ENCODE measurements at places on chromosomes 3 and 15. TPM values are rescaled to one million over a fixed set of nuclear protein-coding genes. Genes with fewer than 3 reads are reported as not detected.

GRCh38 chr3:160829486-160830009 is 73.5 kb downstream of the PPM1L start:
- peak; percentile 31 for DNase-seq

GRCh38 chr3:55902221-55902900 is 415.3 kb upstream of the WNT5A start:
- DNase-seq, result no peak

GRCh38 chr3:179726075-179726699 is 73.3 kb downstream of the USP13 start:
- DNase-seq, result no peak

- DNase-seq, result no peak
These were observed 220.2 kb upstream of the CD96 start for GRCh38 chr3:111321786-111322185.

DNA sequence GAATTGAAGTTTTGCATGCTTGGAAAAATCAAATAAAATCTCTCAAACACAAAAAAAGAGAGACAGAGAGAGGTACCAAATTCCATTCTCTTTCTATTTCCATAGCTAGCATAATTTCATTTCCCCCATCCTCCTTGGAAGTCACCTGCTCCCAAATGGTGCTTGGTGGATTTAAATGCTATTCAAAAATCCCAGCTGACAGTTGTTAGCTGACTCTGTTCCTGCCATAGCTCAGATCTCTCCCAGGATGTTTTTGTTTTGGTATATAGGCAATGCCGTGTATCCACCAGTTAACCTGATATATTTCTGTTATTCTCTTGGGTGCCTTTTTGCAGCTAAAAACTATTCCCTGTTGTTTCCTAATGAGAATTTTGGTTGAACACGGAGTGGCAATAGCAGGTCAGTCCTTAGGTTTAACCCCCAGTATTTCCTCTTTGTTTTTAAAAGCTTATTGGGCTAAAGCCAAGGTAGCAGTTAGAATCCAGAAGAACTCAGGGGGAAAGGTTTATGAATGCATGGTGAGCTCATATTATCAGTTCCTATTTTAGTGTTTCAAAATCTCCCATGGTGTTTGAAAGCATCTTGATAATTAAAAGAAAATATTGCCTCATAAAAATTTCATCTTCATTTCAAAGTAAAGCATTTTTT is 240.0 kb upstream of the GBE1 start:
- no peak for DNase-seq

DNA sequence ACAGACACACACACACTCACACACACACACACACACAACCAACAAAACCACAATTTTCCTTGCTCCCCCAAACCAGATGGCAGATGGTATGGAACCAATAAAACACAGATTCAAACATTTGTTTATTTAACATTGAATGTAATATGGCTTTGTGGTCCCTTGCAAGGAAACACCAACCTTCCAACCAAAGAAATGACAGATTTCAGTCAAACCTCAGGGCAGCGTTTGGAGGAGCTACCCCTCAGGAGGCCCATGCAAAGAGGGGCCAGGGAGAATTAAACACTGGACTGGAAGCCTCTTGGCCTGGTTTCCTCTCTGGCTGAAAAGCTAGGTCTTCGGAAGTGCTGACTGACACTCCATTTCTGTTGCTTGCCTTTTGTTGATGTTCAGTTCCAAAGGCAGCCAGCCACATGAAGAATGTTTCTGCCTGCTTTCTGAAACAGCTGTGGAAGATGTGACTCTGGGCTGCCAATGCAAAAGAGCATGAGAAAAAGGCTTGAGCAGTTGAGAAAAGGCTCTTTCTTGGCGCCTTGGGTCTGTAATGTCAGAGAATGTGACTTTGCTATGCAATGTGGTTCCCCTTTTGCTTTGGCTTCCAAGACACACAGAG is 296.1 kb downstream of the RPLP1 start:
- DNase-seq, result no peak

DNA sequence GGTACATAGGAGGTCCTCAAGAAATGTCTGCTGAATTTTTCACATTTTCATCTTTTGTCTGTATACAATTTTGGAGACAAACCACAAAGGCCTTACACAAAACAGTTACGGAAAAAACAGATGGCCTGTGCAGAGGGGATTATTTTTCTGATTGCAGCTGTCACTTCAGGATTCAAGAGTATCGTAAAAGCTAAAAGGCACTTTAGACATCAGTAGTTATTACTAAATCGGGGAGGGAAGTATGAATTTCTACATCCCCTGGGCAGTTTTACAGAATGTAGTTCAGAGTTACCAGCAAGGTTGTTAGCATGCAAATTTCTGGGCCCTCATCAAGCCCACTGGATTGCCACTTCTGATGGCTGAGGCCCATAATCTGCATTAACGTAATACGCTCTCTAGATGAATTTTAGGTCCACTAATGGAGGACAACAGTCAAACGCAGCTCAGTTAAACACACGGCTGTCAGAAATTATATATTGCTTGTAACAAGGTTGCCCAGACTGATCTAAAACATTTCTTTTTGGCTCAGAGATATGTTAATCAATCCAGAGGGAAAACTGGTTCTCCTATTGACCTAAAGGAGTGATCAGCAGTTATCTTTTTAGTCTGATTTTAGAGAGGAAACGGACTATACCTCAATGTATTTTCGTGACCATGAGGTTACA is 1.1 kb downstream of the RIOX2 start:
- no peak for DNase-seq

DNA sequence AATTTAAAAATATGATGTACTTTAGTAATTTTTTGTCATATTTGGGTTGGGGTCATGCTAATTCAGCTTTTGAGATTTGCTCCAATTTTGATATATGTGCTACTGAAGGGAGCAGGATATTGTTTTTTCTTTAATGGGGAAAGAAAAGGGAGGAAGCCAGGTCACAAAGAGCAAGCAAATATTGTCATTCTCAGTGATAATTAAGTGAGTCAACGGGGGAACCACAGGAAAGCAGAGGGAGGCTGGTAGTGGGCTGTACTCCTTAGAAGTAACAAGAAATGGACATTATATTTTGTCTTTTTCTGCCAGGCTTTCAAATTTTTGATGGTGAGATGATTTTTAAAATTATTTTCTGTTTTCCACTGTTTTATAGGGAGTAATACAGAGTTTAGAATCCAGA is 45.6 kb upstream of the NMD3 start:
- DNase-seq, result no peak

- no peak for DNase-seq
These were observed 323.4 kb downstream of the PTPRG start for GRCh38 chr3:61884794-61885193.

DNA sequence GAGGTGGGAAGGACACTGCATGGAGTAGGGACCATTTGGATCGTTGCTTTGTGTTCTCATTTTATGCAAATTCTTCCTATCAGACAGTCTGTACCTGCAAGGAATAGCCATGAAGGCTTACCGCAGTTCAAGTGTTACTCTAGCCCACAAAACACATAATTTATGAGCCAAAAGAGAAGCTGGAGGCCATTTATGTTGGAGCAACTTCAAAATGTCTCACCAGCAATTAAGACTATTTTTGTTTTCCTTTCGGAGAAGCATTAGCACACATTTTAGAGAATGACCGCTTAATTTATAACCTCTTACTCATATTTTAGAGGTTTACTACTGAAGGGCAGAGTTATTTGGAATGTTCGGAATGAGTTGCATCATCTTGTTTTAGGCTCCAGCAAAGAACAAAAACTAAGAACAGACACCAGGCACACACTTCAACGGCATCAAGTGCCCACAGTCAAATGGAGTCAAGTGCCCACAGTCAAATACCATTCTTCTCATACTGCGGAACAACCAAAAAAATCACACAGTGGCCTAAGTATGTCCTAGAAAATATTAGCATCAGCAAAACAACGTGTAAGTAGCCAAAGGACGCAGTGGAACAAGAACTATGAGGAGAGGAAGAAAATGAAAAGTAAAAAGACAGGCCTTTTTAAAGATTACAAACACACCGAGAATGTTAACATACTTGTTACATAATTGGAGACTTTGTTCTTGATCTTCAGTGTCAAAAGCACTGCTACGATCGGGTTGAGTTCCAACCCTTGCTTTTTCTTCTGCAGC is 17.5 kb upstream of the GOLGA8J start:
- DNase-seq, result no peak

- DNase-seq, result no peak
These were observed 553.1 kb upstream of the CBLB start for GRCh38 chr3:106421909-106422308.

GRCh38 chr3:58622436-58622835 is 44.1 kb downstream of the FAM3D start:
- DNase-seq, result no peak

- no peak for DNase-seq
These were observed 1.1 kb downstream of the MYH15 start for GRCh38 chr3:108509263-108509662.

- no peak for DNase-seq
These were observed 52.1 kb downstream of the MYO9A start for GRCh38 chr15:72065801-72066200.

GRCh38 chr3:107661447-107662123 is 138.8 kb downstream of the BBX start:
- no peak for DNase-seq

GRCh38 chr15:68816158-68816557 is 4.5 kb downstream of the ANP32A start:
- no peak for DNase-seq

DNA sequence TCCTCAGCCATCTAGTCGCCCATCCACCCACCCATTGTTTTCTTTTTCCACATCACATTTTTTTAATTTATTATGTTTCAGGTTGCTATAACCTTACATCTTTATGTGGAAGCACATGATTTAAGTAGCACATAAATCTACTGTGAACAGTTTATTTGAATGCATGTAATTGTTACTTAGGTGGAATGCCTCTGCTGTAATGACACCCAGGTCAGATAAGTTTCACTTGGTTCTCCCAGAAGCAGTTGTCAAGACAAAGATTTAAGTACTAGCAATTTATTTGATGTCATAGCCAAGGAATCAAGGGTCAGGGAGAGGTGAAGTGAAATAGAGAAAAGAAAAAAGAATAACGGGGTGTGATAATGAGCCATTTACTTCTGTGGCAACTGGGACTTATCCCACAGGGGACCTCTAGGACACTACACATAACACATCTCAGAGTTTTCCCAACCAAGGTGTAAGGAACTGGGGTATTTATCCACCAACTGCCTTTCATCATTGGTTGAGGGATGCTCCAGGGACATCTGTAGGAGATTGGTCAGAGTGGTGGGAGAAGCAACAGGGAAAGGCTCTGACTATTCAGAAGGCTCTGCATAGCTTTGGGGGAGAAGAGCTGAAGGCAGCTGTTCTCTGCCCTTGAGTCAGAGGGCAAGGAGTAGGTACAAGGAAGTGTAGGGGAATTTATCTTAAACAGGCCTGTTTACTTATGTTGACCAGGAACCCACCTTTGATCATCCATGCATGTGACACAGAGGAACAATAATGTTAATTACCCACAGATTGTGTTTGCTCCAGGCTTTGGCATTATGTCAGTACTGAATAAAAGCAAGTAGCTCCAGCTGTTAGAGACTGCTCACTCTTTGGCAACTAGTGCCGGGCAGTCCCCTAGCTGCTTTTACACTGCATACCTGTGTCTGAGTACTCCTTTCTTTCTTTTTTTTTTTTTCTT is 94.8 kb downstream of the CD200R1L start:
- DNase-seq, result no peak

DNA sequence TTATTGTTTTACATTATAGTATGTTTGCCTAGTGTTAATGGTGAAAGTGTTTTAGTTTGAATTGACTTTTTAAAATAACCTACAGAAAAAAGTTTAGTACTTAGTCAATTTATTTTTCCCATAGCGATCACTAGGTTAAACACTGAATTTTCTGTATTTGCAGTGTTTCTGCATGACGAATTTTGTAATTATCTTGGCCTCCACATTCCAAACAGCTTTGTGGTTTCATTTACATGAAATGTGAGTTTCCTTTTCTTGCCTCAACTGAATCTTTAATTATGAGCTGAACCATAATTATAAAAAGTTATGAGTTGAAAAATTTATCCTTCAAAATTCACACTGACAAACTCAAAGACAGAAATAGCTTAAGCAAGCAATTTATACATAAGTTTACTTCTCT is 235.5 kb downstream of the CTNNB1 start:
- DNase-seq, result no peak

DNA sequence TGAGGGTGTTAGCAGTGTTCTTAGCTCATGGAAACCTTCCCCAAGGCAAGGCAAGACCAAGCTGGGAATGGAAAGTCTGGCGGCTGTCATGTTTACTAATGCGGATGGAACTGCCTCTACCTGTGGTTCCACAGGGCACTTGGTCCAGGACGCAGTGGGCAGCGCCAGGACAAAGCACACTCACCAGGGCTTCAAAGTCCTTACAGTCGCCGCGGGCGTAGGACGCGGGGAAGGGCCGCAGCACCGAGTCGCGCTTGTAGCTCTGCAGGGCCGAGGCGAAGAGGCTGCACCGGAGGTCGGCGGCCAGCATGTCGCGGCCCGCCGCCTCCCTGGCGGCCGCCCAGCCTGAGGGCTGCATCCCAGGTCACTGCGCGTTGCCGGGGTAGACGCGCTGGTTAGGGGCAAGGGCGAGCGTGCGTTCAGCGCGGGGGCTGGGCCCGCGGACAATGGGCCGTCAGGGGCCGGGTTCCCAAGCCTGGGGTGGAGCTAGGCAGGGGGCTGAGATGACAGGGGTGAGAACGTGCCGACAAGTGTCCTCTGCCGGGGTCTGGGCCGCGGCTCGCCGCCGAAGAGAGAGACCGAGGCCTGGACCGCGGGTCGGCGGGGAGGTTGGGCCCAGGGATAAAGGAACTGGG is 497 bp downstream of the PARP16 start:
- peak; percentile 46 for DNase-seq

GRCh38 chr3:134772591-134772990 is 22.5 kb upstream of the EPHB1 start:
- DNase-seq, result no peak

GRCh38 chr3:175018946-175019727 is 160.0 kb downstream of the NAALADL2 start:
- no peak for DNase-seq

DNA sequence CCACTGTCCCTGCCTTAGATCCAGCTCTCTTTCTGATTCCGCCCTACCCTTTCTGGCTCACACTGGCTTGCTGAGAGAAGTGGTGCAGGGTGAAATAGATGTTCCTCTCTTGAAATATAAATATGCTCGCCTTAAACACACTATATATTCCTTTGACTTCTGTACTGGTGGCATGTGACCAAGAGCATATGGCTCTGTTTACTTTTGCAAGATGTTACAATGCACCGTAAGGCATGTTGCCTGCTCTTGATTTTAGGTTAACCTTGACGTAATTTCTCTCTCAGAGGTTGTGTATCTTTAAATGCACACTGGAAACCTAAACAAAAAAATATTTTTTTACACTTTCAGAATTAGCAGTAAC is 749 bp downstream of the RSRC1 start:
- no peak for DNase-seq

The AEN gene
- 10.1 TPM for polyA plus RNA-seq

The HGD gene
- 0.98 TPM for polyA plus RNA-seq

The SRP14 gene
- 561 TPM for polyA plus RNA-seq

The MYH15 gene
- polyA plus RNA-seq, result 0.35 TPM

The WNT7A gene
- polyA plus RNA-seq, result 18.0 TPM

The UACA gene
- polyA plus RNA-seq, result 50.8 TPM

The AP3B2 gene
- 107 TPM for polyA plus RNA-seq

Measured in spinal cord (tissue), 10 donors.